ENCODE measurements at places on chromosomes 12 and 14.

DNA sequence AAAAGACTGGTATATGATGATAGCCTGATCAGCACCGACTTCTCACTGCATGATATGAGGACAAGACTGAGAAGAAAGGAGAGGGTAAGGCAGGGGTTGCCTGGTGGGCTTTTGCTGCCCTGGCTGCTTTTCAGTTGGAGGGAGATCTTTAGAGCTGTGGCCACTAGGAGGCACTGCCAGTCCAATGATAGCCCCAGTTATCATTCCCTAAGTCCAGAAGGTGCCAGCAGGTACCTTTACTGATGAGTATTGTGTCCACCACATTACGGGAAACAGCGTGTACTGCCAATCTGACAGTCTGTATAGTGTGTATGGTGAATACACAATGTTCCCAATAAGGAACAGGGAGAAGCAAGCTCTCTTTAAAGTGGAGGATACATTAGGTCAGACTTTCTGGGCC, 55.8 kb upstream of the CCDC175 start:
- DNase-seq: peak; percentile 43

DNA sequence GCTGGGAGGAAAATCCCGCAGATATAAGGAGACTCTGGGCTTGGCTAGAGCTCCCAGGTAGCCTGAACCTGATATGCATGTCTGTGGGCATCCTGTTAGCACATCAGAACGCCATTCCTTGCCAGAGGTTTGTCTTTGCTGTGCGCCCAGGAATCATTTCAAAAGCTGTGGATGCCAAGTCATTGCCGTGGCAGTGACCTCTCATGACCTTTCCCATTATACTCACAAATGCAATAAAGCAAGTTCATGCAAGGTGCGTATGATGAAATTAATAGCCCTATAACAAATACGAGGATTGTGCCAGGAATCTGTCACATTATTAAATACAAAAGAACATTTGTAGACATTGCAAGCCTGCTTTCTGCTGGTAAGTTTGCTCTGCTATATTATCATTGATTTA, 229.1 kb upstream of the PELI2 start:
- DNase-seq: peak; percentile 93

DNA sequence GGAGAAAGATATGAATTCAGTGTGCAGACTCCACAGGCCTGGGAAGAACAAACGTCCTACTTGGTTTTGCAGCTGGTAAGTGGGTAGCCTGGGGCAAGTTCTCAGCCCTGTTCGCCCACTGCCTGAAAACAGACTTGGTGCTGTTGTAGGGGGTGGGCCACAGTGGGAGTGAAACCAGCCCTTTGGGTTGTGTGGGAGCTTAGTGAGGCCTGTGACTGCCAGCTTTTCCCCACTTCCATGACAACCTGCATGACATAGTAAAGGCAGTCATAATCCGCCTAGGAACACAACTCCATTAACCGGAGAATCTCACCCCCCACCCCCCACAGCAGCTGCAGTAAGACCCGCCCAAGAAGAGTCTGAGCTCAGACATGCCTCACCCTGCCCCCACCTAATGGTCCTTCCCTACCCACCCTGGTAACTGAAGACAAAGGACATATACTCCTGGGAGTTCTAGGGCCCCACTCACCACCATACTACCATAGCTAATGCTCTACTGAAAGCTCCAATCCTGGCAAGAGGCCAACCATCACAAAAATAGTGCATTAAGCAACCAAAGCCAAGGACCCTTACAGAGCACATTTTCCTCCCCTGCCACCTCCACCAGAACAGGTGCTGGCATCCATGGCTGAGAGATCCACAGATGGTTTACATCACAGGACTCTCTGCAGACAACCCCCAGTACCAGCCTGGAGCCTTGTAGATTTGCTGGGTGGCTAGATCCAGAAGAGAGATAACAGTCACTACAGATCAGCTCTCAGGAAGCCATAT, 39.8 kb upstream of the LMNTD1 start:
- DNase-seq: no peak

DNA sequence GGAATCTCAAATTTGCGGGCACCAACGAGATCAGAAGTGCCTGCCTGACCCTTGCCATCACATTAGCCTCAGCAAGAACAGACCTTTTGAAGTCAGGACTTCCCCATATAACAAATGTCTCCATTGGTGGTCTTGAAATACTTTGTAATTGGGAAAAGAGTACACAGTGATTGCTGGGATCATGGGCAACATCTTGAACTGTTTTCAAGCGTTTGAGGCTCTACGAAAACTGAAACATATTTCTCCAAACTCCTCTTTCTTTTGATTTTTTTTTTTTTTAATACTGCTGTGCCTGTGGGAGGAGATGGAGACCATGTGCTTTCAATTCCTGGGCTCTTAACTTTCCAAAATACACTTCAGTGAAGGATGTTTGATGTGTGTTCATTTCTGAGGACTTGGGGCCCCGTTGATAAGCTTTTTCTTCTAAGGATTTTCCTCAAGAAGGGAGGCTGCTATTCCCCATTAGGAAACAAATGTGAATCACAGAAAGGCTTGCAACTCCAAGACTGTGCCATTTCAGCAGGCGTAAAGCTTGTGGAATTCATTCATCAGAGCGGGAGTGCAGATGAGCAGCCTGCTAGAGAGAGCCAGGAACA, 94.5 kb downstream of the TMEM132C start:
- DNase-seq: no peak

DNA sequence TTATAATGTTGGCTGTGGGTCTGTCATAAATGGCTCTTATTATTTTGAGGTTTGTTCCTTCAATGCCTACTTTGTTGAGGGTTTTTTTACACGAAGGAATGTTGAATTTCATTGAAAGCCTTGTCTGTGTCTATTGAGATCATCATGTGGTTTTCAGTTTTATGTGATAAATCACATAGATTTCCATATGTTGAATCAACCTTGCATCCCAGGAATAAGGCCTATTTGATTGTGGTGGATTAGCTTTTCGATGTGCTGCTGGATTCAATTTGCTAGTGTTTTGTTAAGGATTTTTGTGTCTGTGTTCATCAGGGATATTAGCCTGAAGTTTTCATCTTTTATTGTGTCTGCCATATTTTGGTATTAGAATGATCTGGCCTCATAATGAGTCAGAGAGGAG, 27.6 kb downstream of the SLC2A13 start:
- DNase-seq: no peak

GRCh38 chr14:91008759-91009409, 51.6 kb downstream of the RPS6KA5 start:
- peak; percentile 48 for DNase-seq

GRCh38 chr14:36654794-36655381, 6.8 kb upstream of the PAX9 start:
- no peak for DNase-seq

DNA sequence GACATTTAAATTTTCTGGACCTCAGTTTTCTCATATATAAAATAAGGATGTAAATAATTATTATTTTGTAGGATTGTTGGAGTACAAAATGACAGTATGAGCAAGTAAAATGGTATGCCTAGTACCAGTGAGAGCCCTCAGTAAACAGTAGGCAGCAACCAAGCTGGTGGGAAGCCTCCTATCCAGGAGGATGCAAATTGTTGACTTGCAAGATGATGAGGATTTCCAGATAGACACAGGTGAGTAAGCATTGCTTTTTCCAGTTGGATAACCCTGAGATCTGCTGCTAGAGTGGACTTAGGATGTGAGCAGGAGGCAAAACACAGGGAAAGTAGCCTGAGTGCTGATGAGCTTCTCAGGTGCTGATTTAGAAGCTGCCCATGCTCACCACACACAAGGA, 28.2 kb upstream of the AMIGO2 start:
- DNase-seq: no peak

Data from bronchial epithelial cell (primary cell).